Motor neuron (in vitro differentiated cells): ENCODE measurements at places on chromosomes 16 and 17. TPM values are rescaled to one million over a fixed set of nuclear protein-coding genes. Genes with fewer than 3 reads are reported as not detected.

MYH1 gene
- not detected in 2 replicates for total RNA-seq

PPL gene
- total RNA-seq: 19.4 and 20.3 TPM in 2 replicates

CCDC154 gene
- total RNA-seq: 1.4 TPM in 2 replicates

CRHR1 gene
- 0.21 TPM in 1 of 2 replicates, not detected in the other for total RNA-seq

SLC6A2 gene
- total RNA-seq: 0.10 and 0.26 TPM in 2 replicates

DDX28 gene
- 7.1 and 7.5 TPM in 2 replicates for total RNA-seq

CEMP1 gene
- 1.6 and 2.1 TPM in 2 replicates for total RNA-seq
